Fibroblast of the aortic adventitia (primary cell): ENCODE measurements at places on chromosomes 1 and 21. TPM values are rescaled to one million over a fixed set of nuclear protein-coding genes. Genes with fewer than 3 reads are reported as not detected.

GIPC2 gene
- 0.63 and 0.74 TPM in 2 replicates for total RNA-seq

THEM5 gene
- total RNA-seq = not detected in 2 replicates

SDC3 gene
- total RNA-seq = 26.8 and 47.5 TPM in 2 replicates

HSPG2 gene
- total RNA-seq = 164 and 367 TPM in 2 replicates

AKIRIN1 gene
- 32.8 and 33.6 TPM in 2 replicates for total RNA-seq

GNG4 gene
- total RNA-seq = not detected in 2 replicates

MARK1 gene
- 0.45 and 1.3 TPM in 2 replicates for total RNA-seq

MPZ gene
- 0.09 and 1.2 TPM in 2 replicates for total RNA-seq

ZNF670 gene
- total RNA-seq = 2.0 and 3.6 TPM in 2 replicates
